Effector CD4-positive, alpha-beta T cell (primary cell): ENCODE measurements at places on chromosomes 6 and 20.

GRCh38 chr6:135722679-135723078 lies 128.8 kb upstream of the PDE7B start:
- DNase-seq, result no peak

DNA sequence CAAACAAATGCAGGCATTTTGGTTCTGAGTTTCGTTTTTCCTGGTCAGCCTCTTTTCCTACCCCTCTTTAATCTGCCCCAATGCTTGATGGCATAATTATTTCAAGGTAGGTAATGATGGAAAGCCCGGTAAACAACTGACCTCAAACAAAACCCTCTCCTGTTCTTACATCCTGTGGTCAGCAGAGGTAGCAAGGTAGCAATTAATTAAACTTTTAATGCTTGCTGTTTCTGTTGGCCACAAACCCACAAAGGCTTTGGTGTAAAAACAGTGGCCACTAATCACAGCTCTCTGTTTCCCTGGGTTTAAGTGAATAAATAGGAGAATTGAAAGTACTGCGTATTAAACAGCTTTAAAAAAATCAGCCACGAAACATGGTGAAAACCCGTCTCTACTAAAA lies 261.5 kb upstream of the SOX4 start:
- DNase-seq, result no peak

DNA sequence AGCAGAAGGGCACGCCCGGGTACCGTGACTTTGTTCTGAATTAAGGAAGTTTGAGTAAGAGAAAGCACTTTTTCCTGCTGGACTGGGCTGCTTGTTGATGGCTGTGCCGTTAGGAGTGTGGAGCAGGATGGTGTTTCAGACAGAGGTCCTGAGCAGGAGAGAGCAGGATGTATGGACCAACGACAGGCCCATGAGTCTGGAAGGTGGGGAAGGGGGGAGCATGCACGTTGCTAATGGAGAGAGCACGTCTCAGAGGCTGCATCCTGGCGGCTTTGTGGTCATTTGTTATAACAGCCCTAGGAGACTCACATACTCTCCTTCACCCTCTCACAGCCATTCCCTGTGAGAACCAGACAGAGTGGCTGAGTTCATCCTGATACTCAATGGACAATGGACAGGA lies 56.8 kb downstream of the PHACTR3 start:
- no peak for DNase-seq

DNA sequence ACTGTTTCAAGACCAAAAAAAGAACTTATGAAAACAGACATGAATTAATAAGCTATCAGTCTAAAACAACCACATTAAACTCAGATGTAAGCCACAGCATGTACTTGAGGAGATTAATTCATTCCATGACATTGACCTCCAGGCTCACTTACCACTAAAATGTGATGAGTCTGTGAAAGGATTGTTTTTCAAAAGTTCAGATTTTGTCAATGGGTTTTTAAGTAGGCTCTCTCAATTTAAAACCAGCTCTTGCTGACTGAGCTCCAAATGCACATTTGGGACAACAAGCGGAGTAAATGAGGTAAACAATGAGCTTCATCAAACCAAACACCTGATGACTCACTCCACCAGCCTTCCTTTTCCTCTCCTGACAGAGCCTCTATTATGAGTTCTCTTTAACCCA lies 197.0 kb downstream of the SIM1 start:
- no peak for DNase-seq

GRCh38 chr20:23248461-23248882 lies 102.1 kb upstream of the NXT1 start:
- no peak for DNase-seq

DNA sequence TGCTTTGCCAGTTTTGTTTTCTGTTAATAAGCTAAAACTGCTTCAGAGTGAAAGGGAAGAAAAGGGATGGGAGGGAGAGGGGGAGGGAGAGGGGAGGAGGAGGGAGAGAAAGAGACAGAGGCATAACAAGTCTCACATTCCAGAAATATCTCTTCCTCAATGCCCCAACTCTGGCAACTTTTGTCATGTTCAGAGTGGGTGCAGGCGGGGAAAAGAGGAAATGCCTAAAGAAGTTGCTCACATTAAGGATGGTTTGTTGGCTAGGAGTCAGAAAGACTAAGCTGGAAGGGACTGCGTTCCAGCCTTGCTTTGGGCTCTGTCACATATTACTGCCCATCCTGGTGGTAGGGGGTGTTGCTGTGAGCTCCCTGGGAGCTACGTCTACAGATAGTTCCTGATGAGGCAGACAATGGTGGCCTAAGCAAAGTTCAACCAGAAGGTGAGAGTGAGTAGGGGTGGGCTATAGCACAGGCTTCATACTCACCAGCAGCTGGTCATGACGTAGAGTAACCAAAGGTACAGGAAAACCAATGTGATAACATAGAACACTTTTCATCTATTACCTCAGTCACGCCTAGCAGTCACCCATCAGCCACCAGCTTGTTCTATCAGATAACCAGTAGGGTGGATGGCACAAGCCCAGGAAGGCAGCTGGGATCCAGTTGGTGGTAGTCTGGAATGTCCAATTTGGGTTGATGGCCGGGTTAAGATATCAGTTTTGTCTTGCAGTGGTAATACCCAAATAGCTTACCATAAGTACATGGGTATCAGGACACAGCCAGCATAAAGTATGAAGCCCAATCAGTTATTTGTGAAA lies 2.1 kb downstream of the TSPYL4 start:
- DNase-seq, result no peak

GRCh38 chr6:142262231-142262630 lies 39.6 kb upstream of the ADGRG6 start:
- DNase-seq, result no peak

DNA sequence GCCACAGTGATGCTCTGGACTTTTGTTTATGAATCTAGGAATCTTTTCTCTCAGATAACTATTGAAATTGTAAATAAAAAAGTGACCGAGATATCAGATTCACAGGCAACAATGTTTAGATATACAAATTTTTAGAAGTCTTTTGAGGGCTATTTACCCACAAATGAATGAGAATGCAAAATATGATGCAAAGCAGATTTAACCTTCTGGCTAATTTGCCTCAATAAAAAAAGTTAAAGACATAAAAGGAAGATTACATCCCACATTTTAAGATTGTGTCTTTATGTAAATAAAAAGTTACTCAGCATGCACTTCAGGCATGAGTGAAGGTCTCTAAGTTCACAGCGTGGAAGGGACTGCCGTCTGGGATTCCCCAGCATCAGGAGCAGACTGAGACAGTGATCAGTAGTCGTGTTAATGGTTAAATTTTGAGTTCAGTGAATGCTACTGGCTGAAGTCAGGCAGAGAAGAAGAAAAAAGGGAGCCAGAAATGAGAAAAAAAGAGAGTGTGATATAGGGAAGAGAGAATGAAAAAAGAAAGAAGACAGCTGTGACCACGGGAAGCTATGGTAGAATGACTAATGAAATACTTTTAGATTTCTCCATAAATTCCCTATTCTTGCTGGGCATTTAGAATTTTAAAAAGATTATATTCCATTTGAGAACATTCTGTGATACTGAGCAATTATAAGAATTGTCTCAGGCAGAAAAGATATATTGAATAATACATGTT lies 93.6 kb downstream of the MYB start:
- no peak for DNase-seq

DNA sequence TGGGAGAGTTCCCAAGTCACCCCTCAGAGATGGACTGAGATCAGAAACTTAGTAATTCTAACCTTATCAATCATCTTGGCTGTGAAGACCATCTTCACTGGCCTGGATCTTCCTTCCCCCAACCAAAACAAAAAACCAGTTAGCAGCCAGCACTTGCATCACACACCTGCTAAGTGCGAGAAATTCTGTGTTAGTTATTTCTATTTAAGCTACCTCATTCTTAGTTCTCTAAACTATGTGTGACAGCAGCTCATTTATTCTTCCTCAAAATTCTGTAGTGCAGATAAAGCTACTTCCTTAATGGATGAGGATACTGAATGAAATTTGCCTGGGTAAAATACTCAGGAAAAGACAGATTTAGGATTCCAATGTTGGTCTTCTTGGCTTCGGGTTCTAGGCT lies 18.2 kb upstream of the TAGAP start:
- no peak for DNase-seq

GRCh38 chr20:64201653-64202052 lies 37.4 kb downstream of the MYT1 start:
- DNase-seq, result no peak

GRCh38 chr6:36504982-36505381 lies 42.3 kb downstream of the STK38 start:
- DNase-seq, result no peak

DNA sequence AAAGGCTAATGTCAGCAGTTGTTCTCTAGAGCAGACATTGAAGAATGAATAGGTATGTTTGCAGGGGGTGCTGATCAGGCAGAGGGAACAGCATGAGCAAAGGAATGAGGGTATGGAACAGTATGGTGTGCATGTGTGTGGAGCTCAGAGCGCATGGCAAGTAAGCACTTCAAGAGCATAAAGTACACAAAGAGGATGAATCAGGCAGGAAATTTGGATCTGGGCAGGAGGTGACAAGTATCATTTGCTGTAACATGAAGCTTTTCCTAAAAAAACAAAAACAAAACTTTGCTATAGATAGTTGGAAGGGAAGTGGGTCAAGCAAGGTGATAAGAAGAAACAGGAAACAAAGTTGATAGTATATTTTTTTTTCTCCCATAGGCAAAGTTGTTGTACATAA lies 746.8 kb downstream of the HDGFL1 start:
- DNase-seq, result no peak

- DNase-seq, result no peak
Measured at GRCh38 chr20:58140787-58141425, 87.5 kb downstream of the ANKRD60 start.

DNA sequence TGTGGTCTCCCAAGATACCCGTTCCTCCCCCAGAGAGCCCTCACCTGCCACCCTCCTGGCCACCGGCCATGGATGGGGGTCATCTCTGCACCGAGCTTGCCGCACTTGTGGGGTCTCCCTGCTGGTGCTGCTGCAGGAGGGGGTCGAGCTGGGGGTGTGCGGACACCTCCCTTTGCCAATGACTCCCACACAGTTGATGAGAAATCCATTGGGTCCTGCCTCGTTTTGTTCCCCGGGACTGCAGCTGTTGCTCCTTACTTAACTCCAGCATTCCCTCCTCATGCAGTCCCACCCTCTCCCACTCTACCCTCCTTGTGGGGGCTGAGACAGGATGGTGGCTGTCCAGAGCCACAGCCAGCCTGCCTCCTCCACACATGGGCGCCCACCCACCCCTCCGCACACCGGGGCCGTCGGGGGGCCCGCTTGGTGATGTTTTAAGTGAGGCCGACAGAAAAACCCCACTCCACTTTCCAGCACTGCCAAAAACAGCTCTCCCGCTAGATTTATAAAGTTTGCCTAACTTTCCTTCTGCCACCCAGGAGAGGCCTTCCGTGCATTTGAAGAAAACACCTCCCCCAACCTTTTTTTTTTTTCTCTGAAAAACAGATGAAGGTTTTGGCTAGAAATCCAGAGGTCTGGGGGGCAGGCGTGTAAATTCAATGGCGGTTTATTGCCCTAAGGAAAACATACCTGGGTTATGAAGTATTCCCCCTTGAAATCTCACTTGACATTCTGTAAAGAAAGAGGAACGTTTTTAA lies 53.5 kb upstream of the APCDD1L start:
- no peak for DNase-seq

- no peak for DNase-seq
Measured at GRCh38 chr6:63305277-63305676, 14.5 kb downstream of the LGSN start.

DNA sequence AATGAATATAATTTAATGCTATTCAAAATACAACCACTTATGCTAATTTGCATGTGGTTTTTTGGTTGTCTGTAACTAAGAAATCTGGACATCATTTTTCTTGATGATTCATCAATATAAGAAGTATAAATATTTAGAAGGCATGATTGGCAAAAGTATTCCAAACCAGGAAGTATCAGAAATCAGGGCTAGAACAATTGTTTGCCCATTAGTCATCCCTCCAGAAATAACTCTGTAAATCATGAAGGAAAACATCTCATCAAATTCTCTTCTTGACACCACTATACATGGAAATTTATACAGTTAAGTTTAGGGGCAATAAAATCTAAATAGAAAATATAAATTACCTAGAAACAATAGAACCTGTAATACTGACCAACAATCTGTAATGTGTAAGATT lies 554.7 kb upstream of the HS3ST5 start:
- DNase-seq, result no peak

- DNase-seq, result no peak
Measured at GRCh38 chr20:61442718-61443117, 190.7 kb downstream of the CDH4 start.

GRCh38 chr20:44113618-44114376 lies 73.2 kb downstream of the JPH2 start:
- DNase-seq, result no peak

DNA sequence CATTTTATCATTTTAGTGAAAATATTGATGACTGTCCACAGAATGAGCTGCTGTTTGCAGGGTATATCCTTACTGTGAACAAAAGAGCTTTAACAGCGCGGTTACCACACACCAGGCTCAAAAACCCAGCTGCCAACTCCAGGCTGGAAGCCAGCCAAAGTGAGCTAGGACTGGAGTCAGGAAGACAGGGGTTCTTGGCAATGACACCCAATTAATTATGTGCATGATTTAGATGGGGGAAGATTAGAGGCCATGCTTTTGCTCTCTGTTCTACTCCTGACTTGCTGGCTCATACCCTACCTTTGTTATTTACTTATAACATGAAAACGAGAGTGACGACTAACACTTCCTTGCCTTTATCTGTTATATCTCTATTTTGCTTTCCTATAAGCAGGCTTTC lies 128.9 kb upstream of the SHLD1 start:
- DNase-seq, result no peak

- no peak for DNase-seq
Measured at GRCh38 chr20:20070871-20071726, 18.8 kb downstream of the CFAP61 start.

GRCh38 chr6:4281341-4282293 lies 146.2 kb upstream of the ECI2 start:
- DNase-seq, result no peak

GRCh38 chr20:64056889-64057627 lies 5.9 kb upstream of the TCEA2 start:
- DNase-seq, result no peak

GRCh38 chr6:168647271-168647670 lies 206.3 kb downstream of the SMOC2 start:
- no peak for DNase-seq

DNA sequence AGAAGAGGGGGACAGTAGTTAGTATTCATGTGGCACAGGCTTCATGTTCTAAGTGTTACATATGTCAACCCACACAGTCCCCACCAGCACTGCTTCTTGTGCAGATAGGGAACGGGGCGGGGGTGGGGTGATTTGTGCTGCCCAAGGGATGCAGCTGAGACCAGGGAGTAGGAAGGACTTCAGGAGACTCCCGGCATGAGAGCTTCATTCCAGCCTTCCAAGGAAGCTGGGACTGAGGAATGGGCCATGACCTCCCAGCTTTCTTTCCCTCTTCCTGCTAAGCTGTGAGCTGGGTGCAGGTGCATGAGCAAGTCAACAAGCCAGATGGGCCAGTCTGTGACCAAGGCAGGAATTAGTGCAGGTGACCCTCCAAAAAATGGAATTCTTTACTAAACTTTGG lies 9.2 kb downstream of the BEND3 start:
- no peak for DNase-seq

- DNase-seq, result no peak
Measured at GRCh38 chr6:142187209-142187608, 40.1 kb downstream of the VTA1 start.
